ENCODE measurements at places on chromosomes 16 and 17.

- no peak for DNase-seq
These were observed 3.6 kb upstream of the HIC1 start for GRCh38 chr17:2051061-2051932.

DNA sequence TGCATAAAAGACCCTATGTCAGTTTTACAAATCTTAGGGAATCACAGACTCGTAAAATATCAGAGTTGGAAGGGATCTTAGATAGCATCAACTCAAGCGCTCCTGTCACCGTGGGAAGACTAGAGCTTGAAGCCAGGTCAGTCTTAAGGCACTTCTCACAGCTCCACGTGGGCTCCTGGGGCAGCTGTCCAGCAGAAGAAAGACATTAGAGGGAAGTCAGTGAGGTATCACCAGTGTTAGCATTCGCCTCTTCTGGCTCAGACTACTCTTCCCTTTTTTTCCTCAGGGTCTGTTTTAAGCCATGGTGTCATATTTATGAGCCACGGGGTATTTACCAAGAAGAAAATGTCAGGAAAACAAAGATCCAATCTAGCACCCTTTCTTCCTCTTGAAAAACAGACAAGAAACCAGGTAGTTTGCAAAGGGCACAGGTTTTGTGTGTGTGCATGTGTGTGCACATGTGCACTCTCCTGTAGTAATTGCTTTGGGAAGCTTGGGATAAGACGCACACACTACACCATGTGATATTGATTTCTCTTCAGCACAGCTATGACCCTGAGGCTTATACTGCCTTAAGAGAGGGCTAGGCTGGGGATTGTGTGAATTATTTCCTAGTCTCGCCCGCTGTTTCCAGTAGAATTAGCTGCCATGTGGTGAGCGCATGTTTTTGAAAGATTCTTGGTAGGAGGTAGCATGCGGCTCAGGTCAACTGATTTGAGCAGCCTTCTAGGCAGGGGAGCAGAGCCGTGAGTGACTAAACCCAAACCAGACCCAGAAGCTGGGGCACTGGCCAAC, 61.0 kb upstream of the ELAC2 start:
- DNase-seq = no peak

DNA sequence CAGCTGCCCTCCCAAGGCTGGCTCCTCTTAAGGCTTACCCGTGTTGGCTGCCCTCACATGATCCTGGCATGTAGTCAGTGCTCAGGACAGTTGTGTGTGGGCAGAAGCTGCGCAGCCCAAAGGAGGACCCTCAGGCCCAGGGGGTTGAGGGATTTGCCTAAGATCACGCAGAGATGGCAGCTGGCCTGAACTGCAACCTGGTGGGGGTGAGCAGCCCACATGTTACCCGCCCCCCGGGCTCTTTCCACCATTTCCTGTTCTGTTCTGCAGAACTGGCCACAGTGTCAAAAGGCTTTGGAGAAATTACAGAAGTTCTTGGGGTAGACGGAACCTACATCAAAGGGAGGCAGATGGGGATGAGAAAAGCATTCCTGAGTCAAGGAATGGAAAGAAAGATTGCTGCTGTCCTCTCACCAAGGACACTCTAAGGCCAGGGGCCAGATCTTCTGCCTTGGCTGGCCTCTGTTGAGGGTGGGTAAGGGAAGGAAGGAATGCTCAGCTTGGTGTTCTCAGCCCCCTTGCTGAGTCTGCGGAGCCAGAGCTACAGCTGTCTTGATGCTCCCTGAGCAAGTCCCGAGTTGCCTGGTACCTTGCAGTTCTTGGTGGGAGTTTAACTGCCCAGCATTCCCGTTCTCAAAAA, 53.0 kb downstream of the EPN2 start:
- DNase-seq = no peak

DNA sequence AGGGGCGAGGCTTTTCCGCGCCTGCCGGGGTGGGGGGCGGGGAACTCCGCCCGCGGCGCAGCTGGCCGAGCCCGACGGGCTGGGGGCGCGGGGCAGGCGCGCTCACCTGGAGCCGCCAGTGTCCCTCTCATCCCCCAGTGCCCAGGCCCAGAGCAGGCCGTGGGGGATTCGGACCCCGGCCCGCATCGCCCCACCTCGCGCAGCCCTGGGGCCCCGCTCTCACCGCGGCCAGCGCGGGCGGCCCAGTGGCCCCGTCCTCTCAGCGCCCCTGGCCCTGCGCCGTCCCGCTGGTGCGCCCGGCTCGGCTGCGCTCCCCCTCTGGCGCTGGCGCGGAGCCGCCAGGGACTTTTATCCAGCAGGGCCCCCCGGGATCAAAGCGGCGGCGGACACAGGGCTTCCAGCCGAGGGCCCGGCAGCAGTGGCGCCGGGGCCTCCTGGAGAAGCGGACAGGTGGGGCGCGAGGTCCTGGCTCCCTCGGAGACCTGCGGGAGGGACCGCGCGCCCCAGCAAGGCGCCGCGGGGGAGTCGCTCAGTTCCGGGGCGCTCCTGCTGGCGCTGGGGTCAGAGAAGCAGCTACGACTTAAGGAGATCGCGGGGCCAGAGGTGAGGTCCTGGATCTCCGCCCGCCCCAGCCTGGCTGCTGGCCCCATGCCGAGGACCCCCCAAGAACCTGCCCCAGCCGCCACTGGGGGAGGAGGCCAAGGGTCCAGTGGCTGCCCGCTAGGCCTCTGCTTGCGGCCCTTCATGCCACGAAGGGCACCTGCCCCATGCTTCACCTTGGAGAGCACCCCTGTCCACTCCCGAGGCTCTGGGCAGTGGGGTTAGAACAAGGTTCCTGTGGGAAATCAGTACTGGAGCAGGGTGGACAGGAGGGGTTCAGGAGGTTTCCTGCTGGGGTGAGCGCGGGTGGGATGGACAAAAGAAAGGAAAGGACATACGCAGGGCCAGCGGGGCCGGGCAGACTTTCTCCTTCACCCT, 823 bp upstream of the NOTUM start:
- DNase-seq = no peak

GRCh38 chr17:18262641-18263040, 2.2 kb downstream of the MIEF2 start:
- no peak for DNase-seq

GRCh38 chr17:64185101-64185500, 55.2 kb upstream of the ERN1 start:
- no peak for DNase-seq

- DNase-seq = no peak
These were observed 100.0 kb upstream of the CREBBP start for GRCh38 chr16:3980253-3981111.

DNA sequence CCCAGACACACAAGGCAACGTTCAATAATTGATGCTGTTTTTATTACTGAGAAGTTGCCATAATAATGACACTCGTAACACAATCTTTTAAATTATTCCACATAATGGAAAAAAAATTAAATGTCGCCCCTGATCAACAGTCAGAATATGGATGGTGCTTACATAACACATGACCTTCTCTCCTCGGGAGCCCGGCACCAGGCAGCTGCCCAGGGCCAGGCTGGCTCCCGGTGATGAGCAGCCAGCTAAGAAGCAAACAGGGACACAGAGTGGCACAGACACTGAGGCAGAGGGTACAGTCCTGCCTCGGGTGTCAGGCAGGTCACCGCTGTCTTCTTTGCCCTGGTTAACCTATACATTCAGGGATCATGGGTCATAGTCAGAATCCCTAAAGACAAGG, 137.9 kb downstream of the SLC39A11 start:
- DNase-seq = no peak

- no peak for DNase-seq
These were observed 17.4 kb downstream of the CYB5D2 start for GRCh38 chr17:4160294-4160859.

GRCh38 chr17:1055751-1056645, 59.1 kb downstream of the TIMM22 start:
- no peak for DNase-seq

DNA sequence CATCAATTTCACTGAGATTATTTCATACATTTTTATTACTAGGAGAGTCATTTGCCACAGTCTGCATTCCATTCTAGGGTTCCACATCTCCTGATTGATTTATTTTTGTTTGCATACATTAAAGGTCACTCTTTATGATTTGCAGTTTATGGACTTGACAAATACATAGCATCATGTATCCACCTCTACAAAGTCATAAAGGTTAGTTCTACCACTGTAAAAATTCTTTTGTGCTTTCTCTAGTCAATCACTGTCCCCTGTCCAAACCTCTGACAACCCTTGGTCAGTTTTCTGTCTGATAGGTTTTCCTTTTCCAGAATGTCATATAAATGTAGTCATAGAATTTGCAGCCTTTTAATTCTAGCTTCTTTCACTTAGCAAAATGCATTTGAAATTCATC, 434.6 kb upstream of the MON1B start:
- no peak for DNase-seq

DNA sequence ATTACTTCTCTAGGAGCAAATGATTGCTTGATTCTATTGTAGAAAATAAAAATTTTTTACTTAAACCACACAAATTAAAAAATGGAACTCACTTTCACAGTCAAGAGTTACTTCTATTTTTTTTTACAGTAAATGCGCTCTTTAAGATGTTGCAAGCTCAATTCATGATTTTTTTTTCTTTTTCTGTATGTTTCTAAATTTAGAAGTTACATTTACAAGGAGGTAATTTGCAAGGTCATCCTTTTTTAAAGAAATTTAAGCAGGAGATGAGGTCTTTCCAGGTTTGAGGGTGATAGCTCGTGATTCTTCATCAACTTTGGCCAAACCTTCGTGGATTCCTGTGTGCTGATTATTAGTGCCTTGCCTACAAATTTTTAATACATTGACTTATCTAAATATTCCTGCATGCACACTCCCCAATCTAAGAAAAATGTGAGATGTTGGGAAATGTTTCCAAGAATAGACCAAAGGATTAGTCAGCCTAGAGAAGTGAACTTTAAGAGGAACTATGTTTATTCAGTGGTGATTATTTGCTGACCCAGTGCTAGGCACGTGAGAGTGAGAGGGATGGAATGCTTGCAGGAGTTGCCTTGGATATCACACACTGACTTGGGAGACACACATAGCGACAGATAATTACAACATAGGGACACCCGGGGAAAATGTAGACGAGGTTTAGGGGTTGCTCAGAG, 429.8 kb downstream of the MAF start:
- no peak for DNase-seq

GRCh38 chr16:68237243-68238028, 1.5 kb upstream of the ESRP2 start:
- DNase-seq = no peak

- DNase-seq = no peak
These were observed 71.1 kb downstream of the CYLD start for GRCh38 chr16:50812876-50813466.

All from NCI-H446 (cell line).